Ureter (tissue), 1 donor: ENCODE measurements at places on chromosomes 13 and 19. TPM values are rescaled to one million over a fixed set of nuclear protein-coding genes. Genes with fewer than 3 reads are reported as not detected.

DNA sequence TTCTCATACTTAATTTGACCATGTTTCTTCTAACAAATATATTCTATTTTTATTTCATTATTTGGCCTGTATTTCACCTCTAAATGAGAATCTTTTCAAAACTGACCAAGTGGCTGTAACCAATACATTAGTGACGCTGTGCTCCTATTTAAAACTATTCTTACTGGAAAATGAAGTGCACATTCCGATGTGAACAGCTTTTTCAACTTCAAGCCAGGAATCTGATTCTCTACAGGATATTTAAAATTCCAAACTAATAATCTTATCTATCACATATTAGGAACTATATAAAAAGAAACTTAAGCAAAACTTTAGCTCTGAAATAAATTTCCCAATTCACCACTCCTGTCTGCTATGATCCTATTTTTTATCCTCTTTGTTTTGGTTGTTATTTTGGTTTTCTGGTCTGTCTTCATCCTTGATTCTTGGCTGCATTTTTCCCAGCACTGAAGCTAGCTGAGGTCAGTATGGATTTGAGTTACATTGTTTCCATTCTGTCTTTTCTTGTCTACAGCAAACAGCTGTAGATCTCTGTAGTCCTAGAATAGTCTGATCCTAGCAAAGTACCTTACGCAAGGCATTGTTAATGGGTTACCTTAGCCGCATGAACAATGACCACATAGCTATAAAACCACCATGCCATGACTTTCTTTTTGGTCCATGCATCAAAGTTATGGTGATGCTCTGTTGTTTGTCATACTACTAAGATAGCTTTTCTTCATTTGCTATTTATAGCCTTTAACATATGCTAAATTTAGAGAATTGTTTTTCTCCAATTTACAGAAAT is 748.6 kb upstream of the SPRY2 start:
- DNase-seq, result no peak

DNA sequence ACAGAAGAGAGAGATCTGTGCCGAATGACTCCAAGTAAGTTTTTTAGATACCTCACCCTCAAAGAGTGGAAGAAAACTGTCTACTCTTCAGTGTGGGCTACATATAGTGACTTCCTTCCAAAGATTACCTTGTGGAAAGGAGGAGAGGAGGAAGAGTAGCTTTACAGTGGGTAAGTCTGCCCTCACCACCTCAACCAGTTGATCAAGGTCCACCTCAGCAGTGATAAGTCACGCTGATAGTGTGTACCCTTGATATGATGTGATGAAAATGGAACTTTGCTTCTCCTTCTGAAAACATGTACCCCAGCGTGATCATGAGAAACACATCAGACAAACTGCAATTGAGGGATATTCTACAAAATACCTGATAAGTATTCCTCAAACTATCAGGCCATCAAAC is 20.6 kb downstream of the KLF5 start:
- no peak for DNase-seq

GRCh38 chr13:44802491-44802890 is 186.8 kb downstream of the NUFIP1 start:
- DNase-seq, result no peak

Gene USHBP1
- 7.2 TPM for total RNA-seq

Gene ACTL9
- not detected for total RNA-seq
